ENCODE measurements at places on chromosomes 7 and 10.

DNA sequence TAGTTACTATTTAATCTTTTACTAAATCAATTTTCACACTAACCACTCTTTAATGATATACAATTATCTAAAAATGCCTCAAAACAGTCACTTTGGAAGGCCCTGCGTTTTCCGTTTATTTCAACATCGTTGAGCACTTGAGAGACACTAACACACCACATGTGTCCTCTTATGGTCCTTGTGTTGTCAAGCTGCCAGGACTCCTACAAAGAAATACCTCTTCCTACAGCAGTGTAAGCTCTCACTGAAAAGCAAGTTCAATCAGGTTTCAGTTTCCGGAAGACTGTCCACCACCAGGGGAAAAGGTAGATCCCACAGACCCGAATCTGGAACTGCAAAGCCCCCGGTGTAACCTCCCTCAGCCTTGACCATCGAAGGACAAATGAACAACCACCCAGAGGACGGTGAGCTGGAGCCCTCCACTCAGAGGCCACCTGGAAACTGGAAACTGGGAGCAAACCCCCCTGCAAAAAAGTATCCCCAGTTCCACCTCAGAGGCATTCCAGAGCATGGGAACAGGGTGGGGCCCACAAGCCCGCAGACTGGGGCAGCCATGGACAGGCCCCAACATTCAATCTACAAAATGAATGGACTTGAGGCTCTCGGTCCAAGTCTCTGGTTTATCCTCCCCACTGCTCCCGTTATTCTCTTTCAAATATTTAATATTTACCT, 37.6 kb downstream of the KCNH2 start:
- DNase-seq = no peak

DNA sequence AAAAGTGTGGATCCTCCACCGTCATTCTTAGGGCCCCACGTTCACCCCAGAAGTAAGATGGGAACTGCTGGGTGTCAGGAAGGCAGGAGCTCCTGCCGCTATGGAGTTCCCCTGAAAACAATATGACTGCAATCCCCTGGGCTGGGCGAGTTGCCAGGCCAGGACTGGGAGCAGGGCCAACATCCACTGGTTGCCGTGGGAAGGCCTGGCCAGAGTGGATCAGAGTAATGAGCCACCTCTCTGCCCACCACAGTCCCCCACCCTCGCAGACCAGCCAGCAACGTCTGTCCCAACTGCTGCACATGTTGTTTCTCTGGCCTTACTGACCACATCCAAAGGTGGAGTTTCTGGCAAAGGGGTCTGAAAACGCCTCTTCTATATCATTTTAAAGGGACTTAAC, 86.6 kb downstream of the STRA8 start:
- DNase-seq = peak; percentile 25

DNA sequence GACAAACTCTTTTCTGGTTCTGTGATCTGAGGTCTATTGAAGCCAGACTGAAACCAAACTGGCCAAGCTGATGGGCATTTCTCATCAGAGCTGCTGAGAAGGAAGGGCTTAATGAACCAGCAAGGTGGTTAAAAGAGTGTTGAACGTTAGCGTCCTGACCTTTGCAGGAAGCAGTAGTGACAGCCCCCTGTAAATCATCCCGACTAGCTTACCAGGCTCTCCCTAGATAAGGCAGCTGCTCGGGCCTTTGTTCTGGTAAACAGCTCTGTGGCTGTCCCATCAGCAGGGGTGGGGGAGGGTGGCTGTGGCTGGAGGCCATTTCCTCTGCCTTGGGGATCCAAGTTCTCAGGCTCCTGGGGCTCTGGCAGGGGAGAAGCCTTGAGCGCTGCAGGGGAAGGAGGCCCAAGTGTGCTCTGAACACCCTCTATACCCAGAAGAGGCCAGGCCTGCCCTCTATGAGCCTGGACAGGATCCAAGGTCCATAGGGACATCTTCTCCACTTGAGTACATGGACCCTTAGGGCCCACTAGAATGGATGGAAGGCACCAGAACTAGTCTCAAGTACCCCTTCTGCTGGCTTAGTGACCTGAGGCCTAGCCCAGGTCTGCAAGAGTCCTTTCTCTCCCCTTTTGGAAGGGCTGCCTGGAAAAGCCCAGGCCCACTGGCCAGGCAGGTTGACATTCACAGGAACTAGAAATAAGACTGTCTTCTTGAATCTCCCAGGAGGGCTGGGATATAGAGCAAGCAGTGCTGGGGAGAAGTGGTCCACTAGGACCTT, 134.6 kb downstream of the ARHGAP22 start:
- no peak for DNase-seq

- no peak for DNase-seq
Measured at GRCh38 chr7:29990931-29991330, 1.3 kb upstream of the SCRN1 start.

DNA sequence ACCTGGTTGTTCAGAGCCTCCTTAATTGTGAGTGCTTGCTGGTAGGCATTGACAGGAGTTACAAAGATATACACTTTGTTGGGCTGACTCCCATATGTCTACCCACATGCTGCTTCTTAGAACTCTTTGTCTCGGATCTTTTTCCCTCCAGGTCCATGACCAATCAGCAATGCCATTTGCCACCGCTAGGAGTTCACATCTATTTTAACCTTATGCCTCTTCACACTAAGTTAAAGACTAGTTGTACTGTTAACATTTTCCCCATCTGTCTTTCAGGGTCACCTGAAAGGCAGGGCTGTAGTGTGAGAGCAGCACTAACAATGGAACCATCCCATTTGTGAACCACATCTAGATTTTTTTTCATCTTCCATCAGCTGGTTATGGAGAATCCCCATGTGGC, 226.7 kb upstream of the NPY start:
- no peak for DNase-seq

DNA sequence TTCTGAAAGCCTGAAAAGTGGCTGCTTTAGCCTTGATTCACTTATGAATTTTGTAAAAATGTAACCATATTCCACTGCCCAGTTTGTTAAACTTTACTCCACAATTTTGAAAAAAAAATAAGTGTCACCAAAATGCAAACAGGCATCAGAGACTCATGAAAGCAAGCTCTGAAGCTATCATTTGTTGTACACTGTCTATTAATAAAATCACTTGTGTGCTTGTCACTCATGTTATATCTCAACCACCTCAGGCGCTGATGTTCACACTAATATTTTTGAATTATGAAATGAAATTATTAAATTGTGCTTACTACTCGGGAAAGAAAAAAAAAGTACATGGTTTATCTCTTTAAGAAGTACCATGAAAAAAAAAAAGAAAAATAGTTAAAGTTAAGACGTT, 34.5 kb upstream of the DKK1 start:
- no peak for DNase-seq

- DNase-seq = no peak
Measured at GRCh38 chr7:5621776-5622175, 159.7 kb downstream of the RNF216 start.

DNA sequence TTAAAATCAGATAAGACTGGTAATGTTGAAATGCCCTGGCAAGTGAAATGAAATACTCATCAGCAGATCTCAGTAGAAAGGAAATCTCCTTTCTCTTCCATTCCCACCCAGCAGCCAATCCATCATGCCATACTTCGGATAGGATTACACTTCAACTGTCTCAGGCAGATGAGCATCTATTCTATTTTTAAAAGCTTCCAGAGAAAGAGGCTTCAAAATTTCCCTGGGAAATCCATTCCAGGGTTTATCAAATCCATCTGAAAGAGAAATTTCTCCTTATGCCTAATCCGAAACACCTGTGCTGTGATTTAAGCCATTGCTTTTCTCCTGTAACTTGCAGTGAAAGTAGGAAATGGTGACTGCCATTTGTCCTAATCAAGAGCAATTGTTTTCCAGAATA, 60.4 kb upstream of the RAPGEF5 start:
- DNase-seq = no peak

DNA sequence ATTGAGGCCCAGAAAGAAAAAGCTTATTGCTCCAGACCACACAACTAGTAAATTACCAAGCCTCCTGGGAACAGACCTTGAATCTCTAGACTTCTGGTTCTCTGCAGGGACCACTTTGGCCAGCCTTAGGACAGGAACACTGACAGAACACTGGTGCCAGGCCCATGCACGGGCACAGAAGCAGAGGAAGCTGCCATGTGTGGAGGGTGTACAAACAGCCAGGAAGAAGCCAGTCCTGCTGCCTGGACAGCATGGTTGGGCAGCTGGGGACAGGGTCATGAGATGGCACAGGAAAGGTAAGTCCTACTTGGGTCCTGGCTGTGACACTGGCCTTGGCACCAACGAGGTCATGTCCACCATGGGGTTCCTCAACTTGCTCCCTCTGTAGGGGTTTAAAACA, 19.2 kb downstream of the MMRN2 start:
- no peak for DNase-seq

- DNase-seq = no peak
Measured at GRCh38 chr10:118978316-118978997, 51.1 kb upstream of the NANOS1 start.

DNA sequence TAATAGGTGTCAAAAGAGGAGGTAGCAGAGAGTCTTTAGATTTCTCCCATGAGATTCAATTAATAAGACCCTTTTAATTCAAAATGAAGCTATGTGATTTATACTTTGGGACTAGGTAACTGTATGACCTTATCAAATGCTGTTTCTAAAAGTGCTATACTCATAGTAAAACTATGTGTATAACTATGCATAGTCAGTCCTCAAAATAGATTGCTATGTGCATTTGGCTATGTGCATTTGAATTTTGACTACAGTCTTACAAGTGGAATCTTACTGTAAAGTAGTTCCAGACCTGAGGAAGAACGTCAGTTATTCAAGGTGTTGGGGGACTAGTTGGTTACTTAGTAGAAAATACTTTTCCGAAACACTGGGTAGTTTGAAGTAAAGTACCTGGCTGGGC, 36.9 kb downstream of the ADD3 start:
- DNase-seq = no peak

DNA sequence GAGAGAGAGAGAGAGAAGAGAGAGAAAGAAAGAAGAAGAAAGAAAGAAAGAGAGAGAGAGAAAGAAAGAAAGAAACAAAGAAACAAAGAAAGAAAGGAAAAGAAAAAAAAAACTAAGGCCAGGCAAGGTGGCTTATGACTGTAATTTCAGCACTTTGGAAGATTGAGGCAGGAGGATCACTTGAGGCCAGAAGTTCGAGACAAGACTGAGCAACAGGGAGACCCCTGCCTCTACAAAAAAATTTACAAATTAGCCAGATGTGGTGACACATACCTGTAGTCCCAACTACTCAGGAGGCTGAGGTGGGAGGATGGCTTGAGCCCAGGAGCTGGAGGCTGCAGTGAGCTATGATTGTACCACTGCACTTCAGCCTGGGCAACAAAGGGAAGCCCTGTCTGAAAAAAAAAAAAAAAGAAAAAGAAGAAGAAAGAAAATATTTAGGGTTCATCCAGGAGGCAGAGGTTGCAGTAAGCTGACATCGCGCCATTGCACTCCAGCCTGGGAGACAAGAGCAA, 2.8 kb downstream of the SERPINE1 start:
- DNase-seq = no peak

GRCh38 chr7:74396993-74397392, 56.7 kb upstream of the GTF2IRD1 start:
- no peak for DNase-seq

- no peak for DNase-seq
Measured at GRCh38 chr7:219581-220150, 27.3 kb downstream of the FAM20C start.

- DNase-seq = no peak
Measured at GRCh38 chr7:48141521-48141920, 29.7 kb upstream of the ABCA13 start.

DNA sequence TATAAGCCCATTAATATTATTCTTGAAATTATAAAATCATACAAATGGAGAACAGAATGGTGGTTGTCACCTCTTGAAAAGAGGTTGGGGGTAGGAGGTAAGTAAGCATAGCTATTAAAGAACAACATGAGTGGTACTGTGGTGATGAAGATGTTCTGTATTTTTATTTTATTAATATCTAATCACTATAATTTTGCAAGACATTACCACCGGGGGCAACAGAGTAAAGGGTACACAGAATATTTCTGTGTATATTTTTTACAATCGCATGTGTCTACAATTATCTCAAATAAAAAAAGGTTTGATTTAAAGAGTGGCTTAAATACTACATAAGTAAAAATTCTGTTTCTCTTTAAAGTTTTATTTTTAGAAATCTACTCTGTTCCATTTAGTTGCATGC, 557.8 kb downstream of the NXPH1 start:
- DNase-seq = no peak

DNA sequence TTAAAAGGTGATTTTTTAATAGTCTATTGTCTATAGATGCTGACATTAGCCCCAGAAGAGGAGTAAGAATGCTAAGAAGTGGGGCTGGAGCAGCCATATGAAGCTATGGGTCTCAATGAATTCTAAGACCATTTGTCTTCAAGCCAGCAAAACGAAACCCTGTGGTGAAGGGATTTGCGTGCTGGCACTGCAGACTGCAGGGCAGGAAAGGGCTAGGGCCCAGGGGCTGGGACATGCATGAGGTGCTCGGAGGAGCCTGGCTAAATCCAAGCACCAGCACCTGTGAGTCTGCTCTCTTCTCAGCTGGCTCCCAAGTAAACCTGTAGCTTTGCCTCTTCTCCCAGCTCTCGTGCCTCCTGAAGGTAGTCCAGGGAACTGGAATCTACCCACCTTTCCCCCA, 1.3 kb upstream of the NDST2 start:
- no peak for DNase-seq

DNA sequence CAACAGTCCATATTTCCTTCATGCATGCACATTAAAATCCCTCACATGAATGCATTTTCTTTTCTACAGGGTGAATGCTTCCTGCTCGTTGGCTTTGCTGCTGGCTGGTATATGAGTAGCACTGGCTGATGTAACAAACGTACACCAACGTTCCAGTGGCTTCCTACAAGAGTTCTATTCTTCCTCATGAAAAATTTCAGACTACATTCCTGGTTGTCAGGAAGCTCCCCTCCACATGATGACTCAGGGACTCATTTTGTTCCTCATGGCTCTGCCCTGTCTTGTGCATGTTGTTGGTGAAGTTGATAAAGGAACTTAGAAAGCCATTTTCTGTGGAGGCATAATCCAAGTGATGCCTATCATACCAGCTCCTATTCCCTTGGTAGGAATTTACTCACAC, 470.7 kb upstream of the KLF6 start:
- DNase-seq = no peak

- DNase-seq = no peak
Measured at GRCh38 chr10:28952523-28952922, 275.2 kb downstream of the BAMBI start.

GRCh38 chr7:155408651-155409586, 49.0 kb upstream of the EN2 start:
- DNase-seq = no peak

DNA sequence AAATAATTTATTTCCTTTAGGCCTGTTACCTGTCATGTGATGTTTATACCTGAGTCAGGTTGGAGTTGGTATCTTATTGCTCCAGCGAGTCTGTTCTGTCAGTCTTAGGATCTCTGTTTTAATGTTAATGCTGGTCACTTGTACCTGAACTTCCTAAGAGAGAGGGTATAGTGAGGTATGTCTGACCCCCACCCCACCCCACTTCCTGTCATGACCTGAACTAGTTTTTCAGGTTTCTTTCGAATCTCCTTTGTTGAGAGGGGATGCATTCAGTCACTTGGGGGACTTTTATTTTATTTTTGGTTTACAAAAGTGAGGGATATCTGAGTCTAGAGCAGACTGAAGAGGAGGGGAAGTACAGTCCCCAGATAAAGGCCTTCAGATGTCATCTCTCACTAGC, 769.0 kb upstream of the COBL start:
- DNase-seq = no peak

- no peak for DNase-seq
Measured at GRCh38 chr7:102312317-102312716, 25.6 kb downstream of the SH2B2 start.
